Umbilical cord (tissue), 2 donors: ENCODE measurements at places on chromosomes 13 and 19. TPM values are rescaled to one million over a fixed set of nuclear protein-coding genes. Genes with fewer than 3 reads are reported as not detected.

GRCh38 chr19:4291184-4291732, 10.9 kb downstream of the TMIGD2 start:
- DNase-seq: no peak

GRCh38 chr13:86313421-86313820, 514.2 kb upstream of the SLITRK6 start:
- DNase-seq: no peak

ZNF69 gene
- total RNA-seq: 27.9 TPM

ZNF383 gene
- total RNA-seq: 22.1 TPM

- DNase-seq: no peak
Measured at GRCh38 chr13:74730556-74731331, 596.5 kb upstream of the KLF12 start.

DNA sequence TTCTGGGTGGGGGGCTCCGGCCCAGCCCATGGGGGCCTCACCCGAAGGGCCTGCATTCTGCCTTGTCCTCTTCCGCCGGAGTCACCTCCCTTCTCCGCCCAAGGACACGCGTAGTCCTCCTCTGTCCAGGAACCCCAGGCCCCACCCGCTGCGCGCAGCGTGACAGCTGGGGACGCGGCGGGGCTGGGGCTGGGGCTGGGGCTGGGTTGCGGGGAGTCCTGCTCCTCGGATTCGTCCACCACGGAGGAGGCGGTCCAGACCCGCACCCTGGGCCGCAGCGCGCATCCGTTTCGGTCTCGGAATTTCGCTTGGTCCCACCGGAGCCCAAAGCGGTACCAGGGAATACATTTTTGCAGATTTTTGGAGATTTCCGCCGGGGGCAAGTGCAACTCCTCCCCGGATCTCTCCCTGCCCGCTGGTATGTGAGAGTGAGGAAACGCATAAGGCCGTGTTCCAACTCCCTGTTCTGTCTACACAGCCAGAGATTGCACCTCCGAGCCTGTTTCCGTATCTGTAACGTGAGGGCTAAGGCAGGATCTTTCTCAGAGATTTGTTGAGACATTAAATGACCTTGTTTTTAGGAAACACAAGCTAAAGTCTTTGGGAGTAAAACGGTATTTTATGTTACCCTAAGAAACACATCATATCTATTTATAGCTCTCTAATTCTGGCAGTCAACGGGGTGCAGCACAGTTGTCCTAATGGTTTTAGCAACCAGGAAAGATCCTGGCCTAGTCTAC, at the start of gene COX7A1:
TSS of gene COX7A1 (minus strand) at position 96 of the 740 bp plus-strand sequence. CDS start at position 56, 40 bp downstream.
- peak; percentile 71 for DNase-seq

KIR3DL2 gene
- 0.72 TPM for total RNA-seq

DNA sequence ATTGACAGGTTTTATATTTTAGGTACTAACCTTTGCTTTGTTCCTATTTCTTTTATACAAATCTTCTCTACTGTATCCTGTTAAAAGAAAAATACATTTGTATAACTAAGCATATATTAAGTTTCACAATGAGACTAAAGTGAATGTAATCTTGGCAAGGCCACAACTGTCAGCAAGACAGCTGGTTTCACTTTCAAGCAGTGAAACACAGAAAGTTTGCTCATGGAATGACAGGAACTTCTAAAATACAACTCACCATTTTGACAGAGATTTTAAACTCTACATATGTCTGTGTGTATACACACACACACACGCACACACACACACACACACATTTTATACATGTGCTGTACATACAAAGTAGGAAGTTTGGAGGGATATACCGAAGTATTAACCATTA, 53.3 kb downstream of the PARP4 start:
- no peak for DNase-seq

- peak; percentile 42 for DNase-seq
Measured at GRCh38 chr13:66087269-66087710, 1142.8 kb downstream of the PCDH9 start.

DNA sequence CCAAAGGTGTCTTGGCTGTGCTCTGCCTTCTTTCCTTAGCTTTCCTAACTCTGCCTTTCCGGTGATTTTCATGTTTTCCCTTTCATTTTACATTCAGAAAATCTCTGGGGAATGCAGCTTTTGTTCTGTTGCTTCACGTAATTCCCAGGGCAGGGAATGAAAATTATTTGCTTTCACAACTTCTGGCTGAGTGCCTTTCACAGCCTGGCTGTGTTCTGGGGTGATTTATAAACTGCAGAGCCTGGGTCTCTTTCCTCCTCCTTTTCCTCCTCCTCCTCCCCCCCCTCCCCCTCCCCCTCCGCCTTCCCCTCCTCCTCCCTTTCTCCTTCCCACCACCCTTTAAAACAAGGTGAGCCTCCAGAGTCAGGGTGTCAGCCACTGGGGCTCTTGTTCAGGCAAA, 84.3 kb downstream of the RNASEH2B start:
- DNase-seq: peak; percentile 47

DNA sequence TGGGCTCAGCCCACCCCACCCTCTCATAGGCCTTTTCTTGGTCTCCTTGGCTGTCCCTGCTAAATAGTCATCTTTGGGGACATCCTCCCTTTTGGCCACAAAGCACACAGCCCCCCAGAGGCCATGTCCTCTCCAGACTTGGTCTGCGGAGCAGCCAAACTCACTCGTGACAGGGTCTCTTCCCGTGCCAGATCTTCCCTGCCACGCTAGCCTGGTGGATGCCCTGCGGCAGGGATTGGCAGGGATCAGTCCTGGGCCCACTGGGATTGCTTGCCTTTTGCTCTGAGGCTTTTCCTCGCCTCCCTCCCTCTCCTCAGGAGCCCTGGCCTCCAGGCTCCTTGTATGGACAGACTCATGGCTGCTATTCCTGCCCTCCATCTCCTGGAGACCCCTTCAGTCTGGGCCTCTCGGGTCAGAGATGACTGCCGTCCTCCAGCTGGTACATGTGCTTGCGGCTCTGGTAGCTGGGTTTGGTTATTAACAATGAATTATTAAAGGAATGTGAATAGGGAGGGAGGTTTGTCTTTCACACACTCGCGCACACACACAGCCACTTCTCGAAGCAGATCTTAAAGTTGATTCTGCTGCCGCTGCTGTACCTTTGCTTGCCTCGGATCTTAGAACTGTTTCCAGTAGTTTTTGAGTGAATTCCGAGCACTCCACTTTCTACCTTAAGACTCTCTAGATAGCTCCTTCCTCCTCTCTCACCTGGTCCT, 45.1 kb downstream of the NFIX start:
- no peak for DNase-seq

- DNase-seq: no peak
Measured at GRCh38 chr19:34403784-34404108, 453 bp upstream of the PDCD2L start.

SULT2B1 gene
- not detected for total RNA-seq

DNA sequence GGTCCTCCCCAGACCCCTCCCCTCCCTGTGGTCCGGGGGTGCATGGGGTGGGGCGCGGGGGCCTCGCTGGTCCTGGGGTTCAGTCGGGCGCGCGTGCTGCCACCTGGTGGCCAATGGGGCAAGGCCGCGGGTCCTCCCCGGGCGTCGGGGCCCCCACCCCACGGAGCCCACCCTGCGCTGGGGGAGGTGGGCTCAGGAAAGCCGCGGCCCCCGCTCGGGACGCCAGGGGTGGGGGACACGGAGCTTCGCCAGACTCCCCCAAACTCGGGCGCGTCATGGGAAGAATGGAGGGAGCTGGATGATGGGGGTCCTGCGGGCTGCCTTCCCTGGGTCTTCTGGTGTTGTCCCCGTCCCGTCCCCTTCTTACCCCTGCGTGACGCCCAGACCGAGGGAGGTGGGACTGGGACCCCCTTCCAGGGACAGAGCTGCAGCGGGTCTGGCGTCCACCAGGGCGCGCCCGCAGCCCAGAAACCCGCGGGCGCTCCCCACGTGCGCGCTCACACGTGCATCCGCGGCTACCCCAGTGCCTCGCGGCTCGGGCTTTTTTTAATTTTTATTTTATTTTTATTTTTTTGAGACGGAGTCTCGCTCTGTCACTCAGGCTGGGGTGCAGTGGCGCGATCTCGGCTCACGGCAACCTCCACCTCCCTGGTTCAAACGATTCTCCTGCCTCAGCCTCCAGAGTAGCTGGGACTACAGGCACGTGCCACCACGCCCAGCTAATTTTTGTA, 19.8 kb upstream of the TCF3 start:
- no peak for DNase-seq

DNA sequence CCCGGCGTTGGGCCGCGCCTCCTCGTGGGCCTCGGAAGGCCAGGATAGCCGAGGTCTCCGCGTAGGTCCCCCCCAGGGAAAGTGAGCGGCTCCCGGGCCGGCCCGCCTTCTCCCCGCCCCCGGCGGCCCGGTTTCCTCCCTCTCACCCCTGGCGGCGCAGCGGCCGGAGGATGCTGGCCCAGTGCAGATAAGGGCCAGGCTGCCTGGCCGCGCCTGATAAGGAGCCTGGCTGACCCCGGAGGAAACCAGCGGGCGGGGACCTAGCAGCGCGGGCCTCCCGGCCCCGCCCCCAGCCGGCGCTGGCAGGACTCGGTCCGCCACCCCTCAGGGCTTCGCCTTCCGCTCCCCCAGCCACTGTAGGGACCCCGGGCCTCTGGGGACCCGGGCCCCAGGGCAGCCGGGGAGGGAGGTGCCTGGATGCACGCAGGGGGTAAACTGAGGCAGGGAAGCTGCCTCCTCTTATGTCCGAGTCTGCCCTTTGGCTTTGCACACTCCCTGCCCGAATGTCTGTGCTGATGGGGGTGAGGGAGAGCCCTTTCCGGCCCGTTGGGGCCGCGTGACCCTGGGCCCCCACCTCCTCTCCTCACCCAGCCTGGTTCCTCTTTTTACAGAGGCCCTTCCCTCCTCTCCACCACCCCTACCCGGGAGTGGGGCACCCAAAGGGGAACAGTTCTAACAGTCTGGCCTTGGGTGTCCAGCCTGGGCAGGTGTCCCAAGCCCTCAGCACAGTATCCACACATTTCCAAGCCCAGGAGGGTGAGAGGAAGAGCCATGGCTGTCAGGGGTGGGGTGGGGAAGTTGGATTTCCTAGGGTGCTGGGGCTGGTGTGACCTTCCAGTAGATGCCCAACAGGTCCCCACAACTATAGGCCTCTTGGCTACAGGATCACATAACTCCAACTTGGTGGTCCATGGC, at the start of gene LYL1:
TSS of gene LYL1 (minus strand) at position 193 of the 915 bp plus-strand sequence. CDS start 1,687 bp downstream, outside the sequence.
- DNase-seq: peak; percentile 92

DNA sequence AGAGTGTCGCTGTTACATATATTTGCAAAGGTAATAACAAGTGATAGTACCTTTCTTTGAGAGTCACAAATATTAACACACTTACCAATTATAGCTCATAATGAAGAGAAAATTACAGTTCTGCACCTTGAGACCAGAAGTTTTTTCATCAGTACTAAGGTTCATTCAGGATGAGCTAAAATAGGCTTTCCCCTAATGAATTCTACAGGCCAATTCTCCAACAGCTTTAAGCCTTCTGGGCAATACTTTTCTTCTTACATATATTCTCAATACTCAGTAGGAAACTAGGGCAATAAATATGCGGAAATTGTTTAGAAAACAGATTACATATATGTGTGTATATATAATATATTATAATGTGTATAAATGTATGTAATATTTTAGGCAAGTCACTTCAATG, 2672.8 kb upstream of the PCDH20 start:
- no peak for DNase-seq

ZNF628 gene
- 1.7 TPM for total RNA-seq

NRTN gene
- total RNA-seq: 0.72 TPM
